Epithelial cell of esophagus (primary cell): ENCODE measurements at places on chromosomes 7 and 10.

DNA sequence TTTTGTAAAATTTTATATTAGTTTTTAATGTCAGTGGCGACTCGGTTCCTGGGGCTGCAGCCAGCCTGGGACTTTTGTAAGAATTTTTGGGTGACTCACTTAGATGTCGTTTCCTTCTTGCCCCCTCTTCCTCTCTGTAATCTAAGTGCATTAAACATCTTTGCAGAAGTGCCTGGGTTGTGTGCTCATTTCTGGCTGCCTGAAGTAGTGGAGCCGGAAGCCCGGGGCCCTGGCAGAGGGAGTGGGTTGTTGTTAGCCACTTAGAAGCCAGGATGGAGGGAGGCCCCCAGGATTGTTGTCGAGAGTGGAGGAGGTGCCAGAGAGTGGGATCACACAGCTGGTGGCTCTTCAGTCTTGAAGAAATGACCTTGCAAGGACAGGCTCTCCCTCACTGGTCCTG lies 11.0 kb upstream of the TRIM8 start:
- DNase-seq, result peak; percentile 36

DNA sequence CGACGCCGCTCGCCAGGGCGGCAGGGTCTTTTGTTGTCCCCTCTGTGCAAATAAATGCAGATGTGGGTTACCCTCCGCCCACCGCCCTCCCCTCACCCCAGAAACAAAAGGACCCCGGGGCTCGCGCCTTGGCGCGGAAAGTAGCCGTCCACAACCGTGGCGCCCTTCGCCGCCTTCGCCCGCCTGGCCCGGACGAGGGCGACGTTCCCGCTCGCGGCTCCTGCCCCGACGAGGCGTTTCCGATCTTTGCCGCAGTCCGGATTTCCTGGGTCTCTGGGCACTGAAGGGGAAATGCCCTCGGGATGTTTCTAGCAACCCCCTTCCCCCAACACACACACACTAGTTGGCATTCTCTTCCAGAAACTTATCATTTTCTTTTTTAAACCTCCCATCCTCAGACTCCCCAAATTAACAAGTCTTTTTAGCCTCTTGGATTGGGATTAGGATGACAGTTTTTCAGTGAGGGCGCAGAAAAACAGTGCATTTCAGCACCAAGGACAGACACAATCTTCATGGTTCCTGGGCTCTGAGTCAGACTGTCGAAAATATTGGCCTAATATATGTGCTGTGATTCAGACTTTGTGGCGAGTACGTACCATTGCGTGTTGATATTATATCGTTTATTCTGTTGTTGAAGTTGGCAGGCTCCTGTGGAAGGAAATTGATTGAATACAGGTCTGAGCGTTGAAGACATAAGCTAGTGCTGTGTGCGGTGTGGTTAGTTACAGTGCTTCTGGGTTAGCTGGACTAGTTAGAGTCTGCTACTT lies 771 bp downstream of the PHYHIPL start:
- DNase-seq, result peak; percentile 88

- DNase-seq, result peak; percentile 43
These were observed 32.8 kb downstream of the UBTD1 start for GRCh38 chr10:97531401-97531986.

GRCh38 chr7:135661311-135662122 lies 797 bp upstream of the STMP1 start:
- DNase-seq, result peak; percentile 91

- no peak for DNase-seq
These were observed 92.2 kb upstream of the LRRC4 start for GRCh38 chr7:128123291-128124037.
